Activated T-cell treated with anti-CD3 and anti-CD28 coated beads, Interleukin-2, amount 50 U/mL, for 72 hours (primary cell): ENCODE measurements at places on chromosomes 13 and 19. TPM values are rescaled to one million over a fixed set of nuclear protein-coding genes. Genes with fewer than 3 reads are reported as not detected.
A peak's percentile ranks its signal among the peaks of the same experiment; 100 is the strongest.

GRCh38 chr19:45419396-45419795 is 4.3 kb downstream of the ERCC1 start:
- H3K4me3 ChIP-seq = no peak overlapping the region
- no peak for DNase-seq
- H3K4me1 ChIP-seq = peaks cover 48% of the 10 kb centered on the region

DNA sequence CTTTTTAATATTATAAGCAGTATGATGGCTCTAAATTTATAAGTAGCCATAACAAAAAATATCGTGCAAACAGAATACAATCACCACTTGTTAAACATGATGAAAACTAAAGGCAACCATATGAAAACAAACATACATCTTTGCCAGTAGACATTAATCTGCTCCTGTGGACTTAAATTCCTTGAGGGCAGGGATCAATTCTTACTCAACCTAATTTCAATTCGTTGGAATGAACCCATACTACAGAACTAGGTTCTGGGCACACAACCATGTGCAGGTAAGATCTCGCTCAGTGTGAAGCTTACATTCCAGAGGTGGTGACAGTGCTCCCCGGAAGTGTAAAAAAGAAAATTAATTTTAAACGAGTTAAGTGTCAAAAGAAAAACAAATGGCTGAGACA is 13.4 kb downstream of the TBC1D4 start:
- H3K27me3 ChIP-seq = no peaks in the 10 kb centered on the region
- H3K4me1 ChIP-seq = no peaks in the 10 kb centered on the region
- no peak overlapping the region for H3K4me3 ChIP-seq
- H3K27ac ChIP-seq = no peak overlapping the region

- no peaks in the 10 kb centered on the region for H3K36me3 ChIP-seq
- H3K4me3 ChIP-seq = no peak overlapping the region
These were observed 25.8 kb upstream of the MEDAG start for GRCh38 chr13:30880151-30880855.

GRCh38 chr13:25249001-25249543 is 38.2 kb downstream of the MTMR6 start:
- H3K36me3 ChIP-seq = peaks cover 5% of the 10 kb centered on the region
- DNase-seq = no peak
- no peaks in the 10 kb centered on the region for H3K4me1 ChIP-seq

GRCh38 chr19:10864538-10864899 is 6.8 kb upstream of the CARM1 start:
- H3K4me3 ChIP-seq = no peak overlapping the region
- H3K27me3 ChIP-seq = no peaks in the 10 kb centered on the region
- peaks cover 21% of the 10 kb centered on the region for H3K4me1 ChIP-seq
- DNase-seq = peak; percentile 85
- H3K27ac ChIP-seq = no peak overlapping the region

DNA sequence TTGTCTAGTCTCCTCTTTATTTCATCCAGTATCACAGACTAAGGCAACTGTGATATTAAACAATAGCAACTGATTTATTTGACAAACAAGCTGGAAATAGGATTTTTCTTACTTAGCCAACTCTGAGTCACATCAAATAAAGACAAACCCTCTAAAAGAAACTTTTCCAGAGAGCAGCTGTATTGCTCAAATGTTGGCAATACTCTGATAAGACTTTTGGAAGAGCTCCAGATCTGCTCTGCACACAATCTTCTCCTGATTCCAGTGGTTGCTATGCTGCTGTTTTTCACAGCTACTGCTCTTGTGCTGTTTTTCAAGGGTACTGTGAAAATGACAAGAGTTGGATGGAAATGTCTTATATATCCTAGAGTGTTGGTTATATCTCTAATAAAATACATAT is 1479.2 kb downstream of the SLITRK5 start:
- H3K4me3 ChIP-seq = no peak overlapping the region
- H3K27me3 ChIP-seq = no peaks in the 10 kb centered on the region
- H3K27ac ChIP-seq = no peak overlapping the region
- no peak for DNase-seq
- no peaks in the 10 kb centered on the region for H3K36me3 ChIP-seq

KEAP1 gene
- 65.2 TPM for total RNA-seq

- H3K4me3 ChIP-seq = peak overlapping the region; percentile 61
- H3K27ac ChIP-seq = peak overlapping the region; percentile 86
- DNase-seq = no peak
- H3K27me3 ChIP-seq = no peaks in the 10 kb centered on the region
- peaks cover 34% of the 10 kb centered on the region for H3K36me3 ChIP-seq
- H3K4me1 ChIP-seq = peaks cover 48% of the 10 kb centered on the region
These were observed 17.3 kb downstream of the UPF1 start for GRCh38 chr19:18848878-18849661.

- H3K36me3 ChIP-seq = no peaks in the 10 kb centered on the region
- H3K4me1 ChIP-seq = no peaks in the 10 kb centered on the region
- no peaks in the 10 kb centered on the region for H3K27me3 ChIP-seq
- DNase-seq = no peak
- no peak overlapping the region for H3K27ac ChIP-seq
- H3K4me3 ChIP-seq = no peak overlapping the region
These were observed 304.4 kb downstream of the SUCLA2 start for GRCh38 chr13:47696674-47697073.

GRCh38 chr19:46920362-46920761 is 59.6 kb downstream of the ARHGAP35 start:
- peaks cover 15% of the 10 kb centered on the region for H3K36me3 ChIP-seq
- no peak for DNase-seq
- no peak overlapping the region for H3K4me3 ChIP-seq
- H3K27ac ChIP-seq = no peak overlapping the region
- no peaks in the 10 kb centered on the region for H3K27me3 ChIP-seq

DNA sequence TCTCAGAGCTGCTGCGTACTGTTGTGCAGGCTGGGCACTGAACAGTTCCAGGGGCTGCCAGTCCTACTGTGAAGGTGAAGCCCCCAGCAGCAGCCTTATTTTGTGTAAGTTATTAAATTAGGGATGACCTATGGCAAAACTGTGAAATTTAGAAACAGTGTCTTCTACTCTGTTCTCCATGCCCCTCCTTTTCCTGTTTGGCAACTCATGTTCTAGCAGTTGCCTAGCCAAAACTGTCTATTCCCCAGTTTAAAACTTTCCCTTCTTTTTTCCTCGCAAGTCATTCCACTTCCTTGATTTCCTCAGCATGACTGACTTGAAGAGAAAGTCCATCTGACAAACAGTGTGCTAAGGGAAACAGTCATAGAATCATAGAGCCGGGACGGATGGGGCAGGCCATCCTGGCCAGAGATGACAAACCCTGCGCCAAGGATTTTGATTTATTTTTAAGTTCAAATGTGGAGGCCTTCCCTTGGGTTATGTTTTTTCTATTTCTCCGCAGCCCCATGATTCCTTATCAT is 78.1 kb upstream of the OLFM4 start:
- peaks cover 8% of the 10 kb centered on the region for H3K27me3 ChIP-seq
- no peak overlapping the region for H3K4me3 ChIP-seq
- no peaks in the 10 kb centered on the region for H3K4me1 ChIP-seq
- DNase-seq = no peak
- H3K36me3 ChIP-seq = no peaks in the 10 kb centered on the region

GRCh38 chr19:16272945-16273344 is 51.7 kb upstream of the KLF2 start:
- H3K36me3 ChIP-seq = no peaks in the 10 kb centered on the region
- H3K27me3 ChIP-seq = no peaks in the 10 kb centered on the region
- H3K4me1 ChIP-seq = peaks cover 20% of the 10 kb centered on the region
- no peak overlapping the region for H3K27ac ChIP-seq

DNA sequence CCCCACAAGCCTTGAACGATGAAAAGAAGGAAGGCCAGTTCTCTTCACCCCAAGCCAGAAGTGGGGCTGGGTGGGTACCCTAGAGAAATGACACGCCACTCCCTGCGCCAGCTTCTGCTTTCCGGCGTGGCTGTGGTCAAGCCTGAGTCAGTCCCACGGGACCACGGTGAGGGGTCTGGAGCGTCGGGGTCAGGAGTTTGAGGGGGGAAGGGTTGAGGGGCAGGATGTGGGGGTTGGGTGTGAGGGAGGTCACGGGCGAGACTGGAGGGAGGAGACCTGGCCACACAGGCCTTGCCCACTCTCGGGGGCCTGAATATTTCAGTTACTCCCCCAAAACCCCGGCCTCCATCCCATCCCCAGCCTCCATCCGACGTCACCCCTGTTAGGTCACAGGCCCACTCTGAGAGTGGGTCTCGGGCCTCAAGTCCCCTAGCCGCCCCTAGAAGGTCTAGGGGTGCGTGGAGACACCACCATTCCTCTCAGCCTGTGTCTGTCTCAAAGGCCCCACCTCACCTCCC is 500 bp upstream of the IFI30 start:
- no peak for DNase-seq
- peak overlapping the region; percentile 89 for H3K4me3 ChIP-seq
- no peak overlapping the region for H3K27ac ChIP-seq
- H3K27me3 ChIP-seq = no peaks in the 10 kb centered on the region
- peaks cover 2% of the 10 kb centered on the region for H3K36me3 ChIP-seq

OVOL3 gene
- 0.39 TPM for total RNA-seq

- no peaks in the 10 kb centered on the region for H3K36me3 ChIP-seq
- peaks cover 18% of the 10 kb centered on the region for H3K27me3 ChIP-seq
- no peak overlapping the region for H3K27ac ChIP-seq
- no peaks in the 10 kb centered on the region for H3K4me1 ChIP-seq
These were observed 13.2 kb downstream of the CBY2 start for GRCh38 chr13:45715351-45715750.

DNA sequence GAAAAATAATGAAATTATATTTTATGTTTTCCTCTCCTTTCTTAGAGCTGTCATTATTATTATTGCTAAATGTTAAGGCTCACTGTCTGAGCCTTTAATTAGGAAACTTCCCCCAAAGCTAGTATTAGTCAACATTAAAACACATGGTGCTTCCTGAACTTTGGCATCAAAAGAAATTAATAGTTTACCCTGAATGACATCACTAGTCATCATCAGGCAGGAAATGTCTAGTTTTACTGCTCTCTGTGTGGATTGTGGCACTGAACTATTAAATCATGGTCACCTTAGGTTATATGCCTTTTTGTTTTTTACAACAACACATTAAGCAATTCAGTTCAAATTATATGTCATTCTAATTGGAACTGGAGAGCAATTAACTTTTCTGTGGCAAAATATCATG is 595.5 kb downstream of the SLITRK1 start:
- H3K27ac ChIP-seq = no peak overlapping the region
- DNase-seq = no peak
- H3K36me3 ChIP-seq = no peaks in the 10 kb centered on the region
- H3K4me3 ChIP-seq = no peak overlapping the region
- H3K27me3 ChIP-seq = no peaks in the 10 kb centered on the region

MUC16 gene
- total RNA-seq = 0.05 TPM

GRCh38 chr13:41802684-41803444 is 158.0 kb downstream of the VWA8 start:
- no peak overlapping the region for H3K4me3 ChIP-seq
- H3K27me3 ChIP-seq = no peaks in the 10 kb centered on the region
- H3K4me1 ChIP-seq = peaks cover 15% of the 10 kb centered on the region
- no peak for DNase-seq

DNA sequence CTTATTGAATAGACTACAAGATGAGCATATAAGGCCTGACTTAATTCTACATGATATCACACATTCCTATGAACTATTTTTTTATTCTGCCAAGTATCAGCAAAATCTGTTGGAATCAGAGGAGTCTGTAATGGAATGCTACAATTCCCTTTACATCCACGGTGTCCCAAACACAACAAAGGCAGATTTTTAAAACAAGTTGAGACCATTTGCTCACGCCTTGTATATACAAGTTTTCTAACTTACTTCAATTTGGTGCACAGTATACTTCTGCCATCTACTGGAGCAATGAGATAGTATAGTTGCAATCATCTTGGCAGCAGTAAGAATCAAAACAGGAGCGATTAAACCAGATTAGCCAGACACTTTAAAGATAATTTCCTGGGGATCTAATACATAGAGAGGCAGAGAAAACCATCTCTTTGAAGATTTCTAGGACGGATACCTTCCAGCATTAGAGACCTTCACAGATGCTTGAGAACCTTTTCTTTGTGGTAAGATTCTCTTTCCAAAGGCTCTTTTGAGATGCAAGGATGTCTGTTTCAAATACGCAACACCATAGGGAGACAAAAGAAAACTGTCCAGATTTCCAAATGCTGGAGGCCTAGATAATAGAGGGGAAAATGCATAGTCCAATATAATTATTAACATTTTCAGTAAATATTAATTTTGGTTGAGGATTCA is 302.0 kb upstream of the MIR17HG start:
- H3K4me1 ChIP-seq = no peaks in the 10 kb centered on the region
- H3K27me3 ChIP-seq = no peaks in the 10 kb centered on the region
- no peak overlapping the region for H3K4me3 ChIP-seq
- DNase-seq = no peak

DNA sequence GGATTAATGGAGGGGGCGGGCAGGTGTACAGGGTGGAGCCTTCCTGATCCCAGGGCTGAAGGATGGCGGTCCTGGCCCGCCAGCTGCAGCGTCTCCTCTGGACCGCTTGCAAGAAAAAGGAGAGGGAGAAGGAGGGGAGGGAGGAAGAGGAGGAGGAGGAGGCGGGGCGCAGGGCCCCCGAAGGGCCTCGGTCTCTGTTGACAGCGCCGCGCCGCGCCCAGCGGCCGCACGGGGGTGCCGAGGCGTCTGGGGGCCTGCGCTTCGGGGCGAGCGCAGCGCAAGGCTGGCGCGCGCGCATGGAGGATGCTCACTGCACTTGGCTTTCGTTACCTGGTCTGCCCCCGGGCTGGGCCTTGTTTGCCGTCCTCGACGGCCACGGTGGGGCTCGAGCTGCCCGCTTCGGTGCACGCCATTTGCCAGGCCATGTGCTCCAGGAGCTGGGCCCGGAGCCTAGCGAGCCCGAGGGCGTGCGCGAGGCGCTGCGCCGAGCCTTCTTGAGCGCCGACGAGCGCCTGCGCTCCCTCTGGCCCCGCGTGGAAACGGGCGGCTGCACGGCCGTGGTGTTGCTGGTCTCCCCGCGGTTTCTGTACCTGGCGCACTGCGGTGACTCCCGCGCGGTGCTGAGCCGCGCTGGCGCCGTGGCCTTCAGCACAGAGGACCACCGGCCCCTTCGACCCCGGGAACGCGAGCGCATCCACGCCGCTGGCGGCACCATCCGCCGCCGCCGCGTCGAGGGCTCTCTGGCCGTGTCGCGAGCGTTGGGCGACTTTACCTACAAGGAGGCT is at the start of gene PPM1N:
PPM1N (plus strand) TSS at position 33 of the 785 bp plus-strand sequence; CDS start at position 63, 30 bp downstream.
- DNase-seq = peak; percentile 75
- H3K27ac ChIP-seq = no peak within 1 kb of the TSS
- no peaks in the 10 kb centered on the region for H3K36me3 ChIP-seq
- peaks cover 42% of the 10 kb centered on the region for H3K27me3 ChIP-seq
- H3K4me1 ChIP-seq = peaks cover 39% of the 10 kb centered on the region
- H3K4me3 ChIP-seq = peak within 1 kb of the TSS; percentile 93

- no peak for DNase-seq
- H3K4me1 ChIP-seq = peaks cover 15% of the 10 kb centered on the region
- H3K27ac ChIP-seq = no peak overlapping the region
- H3K4me3 ChIP-seq = no peak overlapping the region
- no peaks in the 10 kb centered on the region for H3K36me3 ChIP-seq
- H3K27me3 ChIP-seq = no peaks in the 10 kb centered on the region
These were observed 2.3 kb upstream of the TMEM91 start for GRCh38 chr19:41373993-41374392.

IGSF23 gene
- total RNA-seq = not detected

SIX5 gene
- total RNA-seq = 5.2 TPM
